Lower lobe of right lung (tissue), 2 donors: ENCODE measurements at places on chromosomes 4 and X. TPM values are rescaled to one million over a fixed set of nuclear protein-coding genes. Genes with fewer than 3 reads are reported as not detected.
A peak's percentile ranks its signal among the peaks of the same experiment; 100 is the strongest.

DNA sequence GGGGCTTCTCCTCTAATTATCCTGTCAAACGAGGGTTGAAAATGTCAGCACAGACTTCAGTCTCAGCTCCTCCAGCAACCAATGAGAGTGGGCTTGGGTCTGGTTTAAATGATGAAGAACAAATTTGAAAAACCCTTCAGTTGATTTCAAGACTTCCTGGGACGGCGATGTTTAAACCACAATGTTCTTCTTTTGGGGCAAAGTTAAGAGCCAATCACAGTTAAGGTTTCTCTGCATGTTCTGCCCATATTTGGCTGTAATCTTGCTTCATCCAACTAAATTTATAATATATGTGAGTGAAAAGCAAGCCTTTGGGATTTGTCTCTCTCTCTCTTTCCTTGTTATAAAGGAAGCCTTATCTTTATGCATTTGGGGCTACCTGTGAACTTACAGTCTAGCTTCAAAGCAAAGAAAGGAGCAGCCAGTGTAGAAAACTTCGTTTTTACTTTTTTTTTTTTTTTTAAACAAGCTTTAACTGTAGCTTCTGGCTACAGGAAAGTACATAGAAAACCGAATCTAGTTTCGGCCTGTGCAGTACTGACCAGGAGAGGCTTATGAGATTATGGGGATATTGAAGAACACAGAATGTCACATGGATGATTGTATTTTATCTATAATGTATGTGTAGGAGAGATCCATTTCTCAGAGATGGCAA lies 46.8 kb upstream of the FAM9C start:
- no peak for DNase-seq

- no peak for DNase-seq
These were observed 19.1 kb downstream of the HAUS3 start for GRCh38 chr4:2222838-2223237.

- DNase-seq: no peak
These were observed 49.0 kb downstream of the ARHGEF38 start for GRCh38 chr4:105601406-105601805.

GRCh38 chr4:81470456-81471297 lies 1.0 kb downstream of the RASGEF1B start:
- DNase-seq: peak; percentile 80

DNA sequence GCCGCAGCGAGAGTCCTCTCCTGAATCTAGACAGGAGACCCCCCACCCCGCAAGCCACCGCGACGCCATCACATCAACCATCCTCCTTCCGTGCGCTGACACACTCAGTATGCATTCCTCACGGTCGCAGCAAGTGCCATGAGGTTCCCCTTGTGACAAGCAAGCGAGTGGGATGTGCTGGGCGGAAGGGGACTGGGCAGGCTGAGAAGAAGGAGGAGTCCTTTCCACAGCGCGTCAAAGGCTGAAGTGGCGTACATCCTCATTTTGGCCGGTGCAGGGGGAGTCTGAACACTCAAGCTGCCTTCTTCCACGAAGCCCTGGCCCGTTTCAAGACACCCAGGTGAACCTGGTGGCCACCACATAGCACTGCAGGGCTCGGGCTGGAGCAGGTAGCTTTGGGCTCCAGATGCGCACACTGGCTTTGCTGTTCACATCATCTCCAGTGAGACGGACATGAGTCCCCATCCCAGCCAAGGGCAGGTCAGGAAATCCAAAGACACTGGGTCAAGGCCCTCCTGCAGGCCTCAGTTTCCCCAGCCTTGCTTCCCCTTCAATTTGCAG lies 30.4 kb downstream of the CCNQ start:
- no peak for DNase-seq

DNA sequence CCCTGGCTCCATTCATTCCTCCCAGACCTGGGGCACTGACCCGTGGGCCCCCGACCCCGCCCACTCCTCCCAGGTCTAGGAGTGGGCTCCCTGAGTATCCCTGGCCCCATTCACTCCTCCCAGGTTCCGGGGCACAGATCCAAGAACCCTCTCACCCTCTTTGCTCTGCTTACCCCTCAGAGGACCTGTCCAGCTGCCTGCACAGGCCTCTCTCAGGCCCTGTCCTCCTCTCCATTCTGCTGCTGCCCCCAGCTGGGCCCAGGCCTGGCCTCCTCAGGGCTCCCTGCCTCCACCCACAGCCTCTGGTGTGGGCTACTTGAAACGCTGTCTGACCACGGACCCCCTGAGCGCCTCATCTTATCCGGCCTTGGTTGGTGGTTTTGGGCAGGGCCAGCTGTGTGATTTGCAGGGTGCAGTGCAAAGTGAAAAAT lies 217.7 kb upstream of the PSAPL1 start:
- peak; percentile 43 for DNase-seq

GRCh38 chr4:106624671-106625070 lies 256.1 kb upstream of the GIMD1 start:
- DNase-seq: no peak

DNA sequence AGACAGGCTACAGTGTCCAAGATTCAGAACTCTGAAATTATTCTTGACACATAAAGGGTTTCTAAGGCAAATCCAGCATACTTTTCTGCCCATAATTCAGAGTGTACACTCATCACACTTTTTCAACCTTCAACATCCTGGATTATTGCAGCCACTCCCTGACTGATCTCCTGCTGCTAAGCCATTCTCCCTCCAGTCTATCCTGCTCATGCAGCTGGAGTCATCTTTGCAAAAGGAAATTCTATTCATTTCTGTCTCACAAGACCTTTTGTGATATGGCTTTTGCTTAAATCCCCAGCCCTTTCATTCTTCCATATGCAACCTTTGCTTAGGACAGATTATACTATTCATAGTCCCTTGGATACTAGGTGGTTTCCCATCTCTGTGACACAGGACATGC lies 236.1 kb upstream of the LDB2 start:
- DNase-seq: no peak

GRCh38 chr4:184961660-184962059 lies 56.6 kb upstream of the HELT start:
- DNase-seq: no peak

DNA sequence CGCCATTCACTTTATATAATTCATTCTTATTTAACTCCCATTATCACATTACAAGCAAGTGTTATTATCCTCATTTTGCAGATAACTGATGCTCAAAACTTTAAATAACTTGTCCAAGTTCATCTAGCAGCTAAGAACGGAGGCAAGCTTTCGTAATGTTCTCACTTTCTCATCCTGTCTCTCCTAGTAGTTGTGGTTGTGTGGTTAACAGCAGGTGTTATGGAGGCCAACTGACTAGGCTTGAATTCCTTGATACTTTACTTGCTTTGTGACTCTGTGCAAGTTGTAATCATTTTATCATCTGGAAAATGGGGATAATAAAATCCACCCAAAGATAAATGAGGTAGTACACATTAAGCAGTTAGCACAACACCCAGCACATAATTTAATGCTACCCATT lies 109.9 kb upstream of the PTPN13 start:
- no peak for DNase-seq

DNA sequence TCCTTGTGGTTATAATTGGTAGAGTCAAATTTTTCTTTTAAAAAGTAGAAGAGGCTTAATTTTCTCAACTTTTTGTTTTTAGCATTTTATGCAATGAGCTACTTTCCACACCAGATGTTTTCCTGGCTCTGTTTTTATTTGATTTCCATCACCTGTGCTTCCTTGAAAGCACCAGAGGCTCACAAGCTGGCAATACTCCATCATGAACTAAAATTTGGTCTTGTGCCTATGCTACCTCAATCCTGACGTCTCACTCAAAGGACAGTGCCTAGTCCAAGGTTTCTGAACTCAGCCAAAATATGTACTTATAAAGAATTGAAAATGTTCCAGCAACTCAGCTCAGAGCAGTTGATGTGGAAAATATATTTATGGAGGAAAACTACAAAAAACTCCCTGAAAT lies 914.0 kb upstream of the PRKX start:
- DNase-seq: no peak

GRCh38 chrX:47873123-47873522 lies 36.4 kb downstream of the ZNF81 start:
- DNase-seq: no peak

- no peak for DNase-seq
These were observed 25.9 kb downstream of the CFAP299 start for GRCh38 chr4:80361329-80361900.

DNA sequence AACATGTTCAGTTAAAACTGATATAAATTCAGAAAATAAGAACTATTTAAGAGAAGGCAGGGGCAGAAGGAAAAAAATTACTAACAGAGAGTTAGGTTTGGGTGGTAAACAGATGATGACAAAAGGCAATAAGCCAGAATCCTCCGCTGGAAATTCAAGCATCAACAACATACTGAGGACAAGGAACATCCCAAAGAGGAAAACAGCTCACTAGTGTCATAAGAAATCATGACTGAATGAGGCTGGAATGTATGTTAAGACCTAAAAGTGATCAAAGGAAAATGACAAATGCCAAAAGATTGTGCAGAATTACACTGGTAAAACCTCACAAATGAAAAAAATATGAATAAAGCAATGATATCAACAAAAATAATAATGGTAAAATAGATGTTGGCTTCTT lies 88.4 kb downstream of the WDFY3 start:
- DNase-seq: no peak

DNA sequence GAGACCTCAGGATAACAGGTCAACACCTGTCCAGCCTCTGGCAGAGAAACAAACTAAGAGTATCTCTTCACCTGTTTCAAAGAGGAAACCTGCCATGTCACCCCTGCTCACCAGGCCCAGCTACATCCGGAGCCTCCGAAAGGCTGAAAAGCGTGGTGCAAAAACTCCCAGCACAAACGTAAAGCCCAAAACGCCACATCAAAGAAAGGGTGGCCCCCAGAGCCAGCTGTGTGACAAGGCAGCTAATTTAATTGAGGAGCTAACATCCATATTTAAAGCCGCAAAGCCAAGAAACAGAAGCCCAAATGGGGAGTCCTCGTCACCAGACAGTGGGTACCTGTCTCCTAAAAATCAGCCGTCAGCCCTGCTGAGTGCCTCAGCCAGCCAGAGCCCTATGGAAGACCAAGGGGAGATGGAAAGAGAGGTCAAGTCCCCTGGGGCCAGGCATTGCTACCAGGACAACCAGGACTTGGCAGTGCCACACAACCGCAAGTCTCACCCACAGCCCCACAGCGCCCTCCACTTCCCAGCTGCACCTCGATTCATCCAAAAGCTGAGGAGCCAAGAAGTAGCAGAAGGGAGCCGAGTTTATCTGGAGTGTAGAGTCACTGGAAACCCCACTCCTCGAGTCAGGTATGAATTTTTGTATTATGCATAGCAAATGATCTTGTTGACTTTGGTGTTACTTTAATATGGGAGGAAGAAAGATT lies 15.1 kb downstream of the PALLD start:
- DNase-seq: no peak

- no peak for DNase-seq
These were observed 165.7 kb downstream of the KDR start for GRCh38 chr4:54959651-54960116.

GRCh38 chr4:57303012-57303751 lies 193.0 kb upstream of the IGFBP7 start:
- DNase-seq: no peak

GRCh38 chr4:65918872-65919271 lies 248.6 kb upstream of the EPHA5 start:
- no peak for DNase-seq

DNA sequence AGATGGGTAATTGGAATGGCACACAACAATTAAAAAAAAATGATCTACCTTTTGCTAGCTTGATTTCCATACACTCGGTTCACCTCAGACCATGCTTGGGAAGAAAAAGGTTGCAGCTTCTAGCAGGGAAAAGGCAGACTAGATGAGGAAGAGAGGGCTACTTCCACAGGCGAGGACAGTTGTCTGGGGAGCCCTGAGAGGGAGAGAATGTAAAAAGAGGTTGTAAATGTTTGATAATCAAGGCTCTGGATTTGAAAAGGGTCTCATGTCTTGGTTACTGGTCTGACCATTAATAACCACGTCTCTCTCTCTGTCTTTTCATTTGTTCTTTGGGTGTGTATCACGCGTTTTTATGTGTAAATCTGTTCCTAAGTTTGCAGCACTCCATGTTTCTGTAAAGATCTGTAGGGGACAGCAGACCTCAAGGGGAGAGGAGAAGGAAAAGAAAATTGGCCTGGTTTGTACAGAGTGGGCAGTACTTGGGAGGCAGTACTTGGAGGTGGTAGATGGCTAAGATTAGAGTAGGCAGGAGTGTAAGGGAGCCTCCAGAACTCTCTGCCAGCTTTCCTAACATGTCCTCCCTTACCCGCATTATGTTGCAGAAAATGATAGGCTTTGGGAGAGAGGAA lies 750 bp downstream of the ARMCX5 start:
- DNase-seq: no peak

- DNase-seq: peak; percentile 68
These were observed at the start of gene PITX2 for GRCh38 chr4:110622841-110623717. PITX2 (minus strand) TSS chr4:110623077; CDS start chr4:110622460, 617 bp downstream.

DNA sequence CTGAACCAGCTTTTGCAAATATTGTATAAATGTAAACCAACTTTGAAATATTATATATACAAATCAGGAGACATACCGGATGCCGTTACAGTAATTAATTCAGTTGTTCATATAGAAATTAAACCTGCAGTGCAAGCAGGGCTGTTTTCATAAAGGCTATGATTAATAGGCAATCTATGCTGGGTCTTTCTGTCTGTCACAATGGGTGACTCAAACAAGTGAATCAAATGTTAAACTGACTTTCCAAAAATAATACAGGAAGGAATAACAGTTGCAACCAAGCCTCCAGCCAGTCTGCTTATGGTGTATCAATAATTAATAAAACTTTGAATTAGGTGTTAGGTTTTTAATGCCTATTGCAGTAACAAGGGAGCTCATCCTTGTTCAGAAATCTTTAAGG lies 43.9 kb downstream of the GABRB1 start:
- DNase-seq: no peak

GRCh38 chr4:6779667-6780565 lies 2.6 kb upstream of the KIAA0232 start:
- no peak for DNase-seq

Gene TMSB15C
- total RNA-seq: 1.2 TPM

Gene NPNT
- 217 TPM for total RNA-seq

Gene RAPGEF2
- total RNA-seq: 66.4 TPM

Gene HELQ
- 18.8 TPM for total RNA-seq

Gene NAA11
- not detected for total RNA-seq

Gene TBC1D1
- 56.5 TPM for total RNA-seq

Gene NHS
- 2.7 TPM for total RNA-seq

Gene LEF1
- 4.3 TPM for total RNA-seq

Gene PGM2
- 28.7 TPM for total RNA-seq

Gene CT45A10
- not detected for total RNA-seq

Gene CCDC149
- total RNA-seq: 23.8 TPM

Gene RHOXF2
- not detected for total RNA-seq

Gene SRPX
- 59.0 TPM for total RNA-seq

Gene DNAAF6
- total RNA-seq: 2.0 TPM

Gene DKK2
- total RNA-seq: 11.9 TPM
